ENCODE measurements at places on chromosomes 5 and 9. TPM values are rescaled to one million over a fixed set of nuclear protein-coding genes. Genes with fewer than 3 reads are reported as not detected.

Gene C5orf58
- not detected for total RNA-seq

Gene FGF10
- not detected for total RNA-seq

Gene TPM2
- total RNA-seq, result 23.8 TPM

Gene ORM2
- total RNA-seq, result not detected
